Stimulated activated CD8-positive, alpha-beta memory T cell treated with anti-CD3 and anti-CD28 coated beads, Interleukin-2, amount 100 ng/mL, for 1 hour (primary cell): ENCODE measurements at places on chromosomes 16 and 17.

GRCh38 chr16:30369091-30369937 is 980 bp downstream of the TBC1D10B start:
- no peak for DNase-seq

DNA sequence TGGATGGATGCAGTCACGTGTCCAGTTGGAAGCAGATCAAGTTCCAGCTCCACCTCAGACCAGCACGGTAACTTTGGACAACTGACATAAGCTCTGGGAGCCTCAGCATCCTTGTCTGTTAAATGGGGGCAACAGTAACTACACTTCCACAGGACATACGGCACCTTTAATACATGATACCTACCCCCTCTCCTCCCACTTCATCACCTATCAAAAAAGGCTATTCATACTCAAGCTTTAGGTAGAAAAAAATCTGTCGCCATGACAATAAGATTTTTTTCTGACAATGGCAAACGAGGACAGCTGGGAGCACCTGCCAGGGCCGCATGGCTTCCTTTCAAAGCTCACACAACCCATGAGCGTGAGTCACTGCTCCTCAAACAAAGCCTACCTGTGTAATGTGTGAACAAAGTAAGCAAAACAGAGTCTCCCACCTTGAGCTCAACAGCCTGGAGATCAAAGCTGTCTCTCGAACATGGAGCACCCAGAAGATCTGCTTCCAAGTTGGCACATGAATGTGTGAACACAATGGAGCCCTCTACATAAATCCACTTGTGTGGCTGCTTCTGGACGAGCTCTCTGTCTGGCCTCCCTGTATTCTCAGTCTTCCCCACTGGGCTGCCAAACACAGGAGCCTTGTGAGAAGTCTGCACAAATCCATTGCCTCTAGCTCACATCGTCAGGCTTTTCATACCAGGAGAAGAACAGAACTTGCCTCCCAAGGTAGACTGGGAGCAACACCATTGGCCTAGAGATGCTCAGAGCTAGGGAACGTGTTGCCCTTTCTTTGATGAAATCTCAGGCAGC is 459.7 kb downstream of the SOX9 start:
- DNase-seq, result no peak

DNA sequence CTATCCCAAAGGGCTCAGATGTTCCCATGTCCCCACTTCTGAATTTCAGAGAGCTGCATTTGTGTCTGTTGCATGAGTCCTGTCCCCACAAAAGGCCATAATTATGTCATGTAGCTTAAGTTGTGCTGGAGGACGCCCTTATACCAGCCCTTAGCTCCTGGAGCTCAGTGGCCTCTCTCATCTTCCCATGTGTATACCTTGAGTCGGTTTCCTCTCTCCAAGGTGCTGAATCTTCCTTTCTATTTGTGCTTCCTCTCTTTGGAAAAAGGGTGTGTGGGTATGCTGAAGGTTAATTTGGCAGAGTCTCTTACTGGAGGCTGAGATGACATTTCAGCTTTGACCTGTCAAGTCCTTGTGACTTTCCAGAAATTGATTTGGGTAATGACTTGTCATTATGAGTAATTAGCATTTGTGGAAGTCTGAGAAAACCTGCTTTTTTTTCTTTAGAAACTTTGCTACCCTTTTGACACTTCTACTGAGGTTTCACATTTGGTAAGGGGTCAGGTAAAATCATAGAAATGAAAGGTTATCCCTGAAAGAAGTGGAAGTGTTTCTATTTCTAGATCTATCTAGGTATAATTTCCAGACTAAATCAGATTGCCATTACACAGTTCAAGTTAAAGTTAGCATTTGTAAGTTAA is 185.4 kb downstream of the ABCC12 start:
- no peak for DNase-seq

GRCh38 chr16:77193377-77193776 is 2.4 kb downstream of the MON1B start:
- no peak for DNase-seq

GRCh38 chr17:29154516-29155226 is 25.5 kb downstream of the MYO18A start:
- no peak for DNase-seq

DNA sequence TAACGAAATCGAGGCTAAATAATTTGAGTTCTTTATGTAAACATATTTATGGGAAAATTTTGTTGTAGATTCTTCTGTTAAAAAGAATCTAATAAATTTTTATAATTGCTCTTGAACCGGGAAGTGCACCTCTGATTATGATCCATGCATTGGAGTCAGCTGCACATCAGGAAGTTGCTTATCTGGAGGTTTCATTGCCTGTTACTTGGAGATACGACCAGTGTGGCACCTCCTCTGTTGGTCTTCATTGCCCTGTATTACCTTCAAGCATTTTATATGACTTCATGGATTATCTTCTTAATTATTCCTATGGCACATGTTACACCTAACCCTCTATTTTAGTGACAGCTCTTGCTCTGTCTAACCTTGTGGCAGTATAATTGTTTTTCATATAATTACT is 312.6 kb upstream of the TBX2 start:
- DNase-seq, result no peak

- DNase-seq, result peak; percentile 86
Measured at GRCh38 chr17:81833160-81833920, at the start of gene MCRIP1. Gene MCRIP1, minus strand, starts transcription at chr17:81833291. Its CDS starts 8,785 bp downstream, at chr17:81824506.

GRCh38 chr16:7503666-7504065 is 171.0 kb downstream of the RBFOX1 start:
- DNase-seq, result no peak

GRCh38 chr16:2881783-2882649 is 999 bp upstream of the FLYWCH2 start:
- DNase-seq, result no peak

- no peak for DNase-seq
Measured at GRCh38 chr17:74404218-74404617, 27.7 kb upstream of the GPRC5C start.

DNA sequence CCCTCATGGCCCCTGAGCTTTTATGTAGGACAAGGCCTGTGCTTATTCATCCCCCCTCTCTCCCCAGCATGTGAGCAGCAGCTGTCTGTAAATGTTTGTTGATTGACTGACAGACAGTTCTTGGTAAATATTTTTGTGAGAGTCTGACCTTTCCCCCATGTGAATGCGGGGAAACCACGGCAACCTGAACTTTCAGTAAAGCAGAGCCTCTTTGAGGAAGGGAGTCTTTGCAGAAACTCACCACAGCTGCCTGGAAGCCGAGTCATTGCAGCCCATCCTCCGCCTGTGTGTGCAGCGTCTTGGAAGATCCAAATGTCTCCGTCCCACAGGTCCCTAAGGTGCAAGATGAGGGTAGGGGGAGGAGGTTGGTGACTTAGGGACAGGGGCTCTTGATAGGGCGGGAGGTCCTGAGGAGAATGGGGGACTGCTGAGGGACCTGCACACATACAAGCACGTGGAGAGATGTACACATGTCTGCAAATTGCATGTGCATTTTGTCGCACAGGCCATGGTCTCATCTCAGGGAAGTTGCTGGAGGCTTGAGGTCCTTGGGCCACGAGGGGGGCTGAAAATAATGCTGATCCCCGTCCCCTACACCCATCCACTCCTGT is 23.0 kb upstream of the IL21R start:
- DNase-seq, result no peak

DNA sequence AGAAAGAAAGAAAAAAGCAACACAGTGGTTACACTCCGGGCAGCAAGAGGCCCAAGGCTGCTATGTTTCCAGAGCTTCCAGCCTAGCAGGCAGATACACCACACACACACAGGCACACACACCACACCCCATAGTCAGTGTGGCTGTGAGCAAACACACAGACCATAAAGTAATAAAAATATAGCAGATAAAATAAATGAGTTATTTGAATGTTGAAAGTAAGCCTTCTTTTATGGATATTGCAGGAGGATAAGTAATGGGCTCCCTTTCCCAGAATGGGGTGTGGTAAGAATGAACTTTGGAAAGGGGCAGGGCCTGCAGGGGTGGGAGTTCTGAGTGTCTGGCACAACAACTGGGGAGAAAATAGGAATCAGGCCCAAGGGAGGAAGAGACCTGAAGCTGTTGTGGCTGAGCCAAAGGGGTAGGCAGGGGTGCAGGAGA is 4.8 kb upstream of the CDK5RAP3 start:
- no peak for DNase-seq

GRCh38 chr16:11047057-11047456 is 102.7 kb downstream of the CLEC16A start:
- no peak for DNase-seq

DNA sequence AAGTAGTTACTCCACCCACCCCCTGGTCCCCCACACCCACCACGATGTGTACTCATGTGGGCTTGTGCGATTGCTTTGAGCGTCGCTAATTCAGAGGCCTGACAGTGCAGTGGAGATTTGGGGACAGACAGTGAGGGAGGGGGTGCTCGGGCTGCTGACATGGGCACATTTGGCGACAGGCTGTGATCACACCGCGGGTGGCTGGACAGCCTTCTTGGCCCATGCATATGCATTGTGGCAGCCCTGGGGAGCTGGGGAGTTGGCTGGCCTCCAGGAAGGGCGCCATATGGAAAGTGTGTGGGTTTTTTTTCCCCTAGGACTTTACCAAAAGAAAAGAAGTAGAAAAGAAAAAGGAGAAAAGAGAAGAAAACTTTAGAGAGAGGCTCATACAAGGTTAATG is 275.5 kb upstream of the N4BP1 start:
- no peak for DNase-seq

GRCh38 chr16:85514598-85515318 is 98.4 kb upstream of the GSE1 start:
- no peak for DNase-seq

DNA sequence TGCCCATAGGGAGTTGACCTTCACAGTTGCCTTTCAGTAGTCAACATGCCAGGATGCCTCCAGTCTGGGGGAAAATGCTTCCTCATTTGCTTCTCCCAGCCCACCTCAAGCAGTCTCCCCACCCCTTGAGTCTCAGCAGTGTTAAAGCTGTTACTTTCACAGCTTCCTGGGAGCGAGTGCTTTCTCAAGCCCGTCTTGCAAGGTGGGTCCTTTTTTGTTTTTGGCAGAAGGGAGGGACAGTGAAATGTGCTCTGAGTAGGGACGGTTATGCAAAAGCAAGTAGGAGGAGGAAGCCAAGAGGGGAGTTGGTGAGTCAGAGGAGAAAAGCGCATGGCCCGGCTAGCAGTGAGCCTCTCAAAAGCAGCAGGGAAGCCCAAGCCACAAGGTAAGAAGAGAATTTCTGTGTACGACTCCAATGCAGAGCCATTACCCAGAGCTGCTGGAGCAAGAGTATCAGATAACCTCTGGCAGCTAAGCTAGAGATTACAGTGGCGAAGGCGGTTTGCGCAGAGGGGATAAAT is at the start of gene CHST4:
Gene CHST4 (plus strand): TSS at position 316 of the 521 bp plus-strand sequence. CDS start 10,252 bp downstream, outside the sequence.
- DNase-seq, result no peak

GRCh38 chr17:77728474-77728795 is 230.1 kb upstream of the TNRC6C start:
- no peak for DNase-seq

DNA sequence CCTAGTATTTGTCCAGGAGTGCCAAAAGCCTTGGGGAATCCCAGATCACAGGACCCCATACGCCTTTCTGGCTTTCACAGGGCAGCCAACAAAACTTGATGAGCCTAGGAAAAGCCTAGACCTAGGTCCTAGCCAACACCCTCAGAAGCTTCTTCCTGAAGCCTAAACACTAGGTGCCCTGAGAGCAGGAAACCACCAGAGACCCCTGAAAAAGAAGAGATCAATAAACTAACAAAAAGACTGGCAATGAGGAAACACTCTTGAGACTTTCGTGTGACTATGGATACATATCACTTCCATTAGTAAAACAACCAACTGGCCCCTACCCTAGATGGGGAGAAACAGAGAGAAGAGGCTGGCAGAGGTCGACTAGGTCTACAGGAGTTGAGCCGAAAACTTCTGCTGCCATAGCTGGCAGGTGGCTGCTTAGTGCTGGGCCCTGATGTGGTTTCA is 1.2 kb downstream of the ORMDL3 start:
- DNase-seq, result no peak

DNA sequence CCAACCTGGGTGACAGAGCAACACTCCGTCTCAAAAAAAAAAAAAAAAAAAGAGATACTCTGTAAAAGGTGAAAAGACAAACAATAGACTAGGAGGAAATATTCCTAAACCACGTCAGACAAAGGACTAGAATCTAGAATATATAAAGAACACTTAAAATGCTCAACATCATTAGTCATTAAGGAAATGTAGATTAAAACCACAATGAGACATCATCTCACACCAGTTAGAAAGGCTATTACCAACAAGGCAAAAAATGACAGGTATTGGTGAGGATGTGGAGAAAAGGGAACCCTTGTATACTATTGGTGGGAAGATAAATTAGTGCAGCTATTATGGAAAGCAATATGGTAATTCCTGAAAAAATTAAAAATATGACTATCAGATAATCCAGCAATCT is 903.1 kb upstream of the SOX9 start:
- DNase-seq, result no peak

- DNase-seq, result no peak
Measured at GRCh38 chr16:6492742-6493141, 839.9 kb upstream of the RBFOX1 start.

DNA sequence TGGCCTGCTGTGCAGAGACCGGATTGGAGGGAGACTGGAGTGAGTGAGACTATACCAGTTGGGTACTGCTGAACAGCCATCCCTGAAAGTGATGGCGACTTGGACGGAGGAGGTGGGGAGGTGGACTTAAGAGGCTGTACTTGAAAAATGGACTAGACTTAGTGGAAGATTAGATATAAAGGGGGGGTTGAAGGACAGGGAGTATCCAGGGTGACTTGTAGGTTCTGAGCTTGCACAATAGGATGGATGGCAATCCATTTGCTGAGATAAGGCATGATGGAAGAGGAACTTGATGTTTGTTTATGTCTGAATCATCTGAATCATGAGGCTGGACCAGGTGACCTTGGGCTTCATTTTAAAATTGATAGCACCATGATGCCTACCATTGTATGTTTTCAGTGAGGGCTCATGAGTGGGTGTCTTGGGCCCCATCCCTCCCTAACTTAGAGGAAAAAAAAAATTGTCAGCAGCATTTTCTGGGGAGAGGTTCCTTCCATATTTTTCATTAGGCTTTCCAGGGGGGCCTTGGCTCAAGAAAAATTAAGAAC is 41.2 kb downstream of the PRKCA start:
- DNase-seq, result no peak

GRCh38 chr17:50275279-50275678 is 1.0 kb downstream of the TMEM92 start:
- no peak for DNase-seq

DNA sequence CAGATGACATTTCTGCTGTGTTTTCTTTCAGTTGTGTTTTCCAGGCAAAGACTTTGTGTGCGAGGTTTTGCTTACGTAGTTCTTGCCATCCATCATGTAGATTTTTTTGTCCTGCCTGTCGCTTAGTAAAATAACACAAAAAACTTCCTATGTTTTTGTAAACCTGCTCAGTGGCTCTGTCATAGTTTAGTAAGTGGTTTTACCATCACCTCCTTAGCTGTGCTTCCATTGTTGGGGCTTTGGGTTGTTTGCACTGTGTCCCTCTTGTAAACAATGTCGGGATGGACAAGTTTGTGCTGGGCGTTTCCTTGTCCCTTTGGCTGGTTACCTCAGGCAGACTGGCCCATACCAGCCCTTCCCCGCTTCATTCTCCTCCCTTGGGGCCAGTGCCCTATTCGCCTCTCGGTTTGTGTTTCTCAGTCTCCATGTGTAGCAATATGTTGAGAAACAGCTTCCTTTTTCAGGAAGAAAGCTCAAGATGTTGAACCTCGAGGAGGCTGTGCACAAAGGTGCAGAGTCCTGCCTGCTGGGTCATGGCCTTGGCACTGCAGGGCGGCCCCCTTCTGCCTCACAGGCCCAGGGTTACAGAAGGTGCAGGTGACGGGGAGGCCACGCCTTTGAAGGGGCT is 74.6 kb downstream of the KSR1 start:
- DNase-seq, result no peak

GRCh38 chr17:9209347-9209746 is 188.0 kb downstream of the NTN1 start:
- DNase-seq, result no peak
